T-helper 1 cell (primary cell): ENCODE measurements at places on chromosomes 5 and 9.

DNA sequence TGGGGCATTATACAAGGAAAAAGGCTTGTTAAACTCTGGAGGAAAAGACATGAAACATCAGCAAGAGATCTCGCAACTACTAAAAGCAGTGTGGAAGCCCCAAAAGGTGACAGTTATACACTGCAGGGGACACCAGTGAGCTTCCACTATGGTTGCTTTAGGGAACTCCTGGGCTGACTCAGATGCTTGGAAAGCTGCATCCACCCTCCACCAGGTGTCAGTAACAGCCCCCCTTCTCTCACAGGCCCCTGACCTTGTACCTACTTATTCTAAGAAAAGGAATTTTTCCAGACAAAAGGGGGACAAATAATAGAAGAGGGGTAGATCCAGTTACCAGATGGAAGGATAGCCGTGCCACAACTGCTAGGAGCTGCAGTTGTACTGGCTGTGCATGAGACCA lies 154.4 kb upstream of the COX7C start:
- no peak for DNase-seq

GRCh38 chr9:124793015-124793541 lies 16.1 kb downstream of the OLFML2A start:
- DNase-seq: no peak

GRCh38 chr5:115455301-115455707 lies 89.3 kb downstream of the FEM1C start:
- DNase-seq: no peak

GRCh38 chr5:161373345-161373707 lies 173.2 kb downstream of the GABRB2 start:
- no peak for DNase-seq

GRCh38 chr9:135376511-135377265 lies 102.9 kb upstream of the PPP1R26 start:
- DNase-seq: no peak

GRCh38 chr5:121189342-121190305 lies 662.1 kb upstream of the FTMT start:
- DNase-seq: no peak
